ACHN (cell line): ENCODE measurements at places on chromosomes 7 and 10.

DNA sequence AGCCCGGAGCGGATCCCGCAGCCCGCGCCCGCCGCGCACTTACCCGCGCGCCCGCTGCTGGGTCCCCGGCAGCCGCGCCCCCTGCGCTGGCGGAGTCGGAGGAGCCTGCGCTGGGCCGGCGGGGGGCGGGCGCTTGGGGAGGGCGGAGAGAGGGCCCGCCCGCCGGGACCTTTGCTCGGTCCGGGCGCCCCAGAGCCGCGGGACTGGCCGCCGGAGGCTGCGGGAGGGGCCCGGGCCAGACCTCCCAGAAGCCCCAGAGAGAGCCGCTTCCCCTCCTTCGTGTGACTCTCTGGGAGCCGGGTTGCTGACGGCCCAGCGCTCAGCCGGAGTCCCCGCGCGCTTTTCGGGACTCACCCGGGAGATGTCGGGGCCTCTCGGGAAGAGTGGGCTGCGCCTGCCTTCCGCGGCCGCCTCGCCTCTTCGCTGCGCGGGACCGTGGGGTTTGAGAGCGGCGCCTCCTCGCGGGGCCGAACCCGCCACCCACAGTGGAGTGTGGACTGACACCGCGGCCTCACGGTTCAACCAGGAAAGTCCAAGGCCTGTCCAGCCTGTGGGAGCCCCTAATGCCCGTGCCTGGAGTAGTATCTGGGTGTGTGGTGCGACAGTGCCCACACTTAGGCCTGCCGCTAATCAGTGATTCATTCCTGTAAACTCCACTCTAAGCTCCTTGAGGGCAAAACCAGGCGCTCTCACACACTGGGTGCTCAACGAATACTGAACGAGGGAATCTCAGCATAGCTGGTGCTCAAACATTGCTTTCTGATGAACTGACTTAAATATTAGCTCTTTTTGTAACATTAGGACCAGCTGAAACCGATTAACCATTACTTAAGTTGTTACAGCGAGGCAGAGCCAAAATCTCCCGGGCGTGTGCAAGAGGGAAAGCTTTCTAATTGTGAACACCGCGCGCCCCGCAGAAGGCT lies at the start of gene GSDME:
Gene GSDME (minus strand): TSS at position 112 of the 923 bp plus-strand sequence. CDS start 7,690 bp downstream, outside the sequence.
- DNase-seq, result peak; percentile 88

- no peak for DNase-seq
These were observed 17.6 kb upstream of the PHYH start for GRCh38 chr10:13317474-13317873.

GRCh38 chr10:103660364-103661197 lies 167.1 kb downstream of the NEURL1 start:
- DNase-seq, result peak; percentile 59

- no peak for DNase-seq
These were observed 51.5 kb downstream of the DNAJB6 start for GRCh38 chr7:157388301-157388700.

DNA sequence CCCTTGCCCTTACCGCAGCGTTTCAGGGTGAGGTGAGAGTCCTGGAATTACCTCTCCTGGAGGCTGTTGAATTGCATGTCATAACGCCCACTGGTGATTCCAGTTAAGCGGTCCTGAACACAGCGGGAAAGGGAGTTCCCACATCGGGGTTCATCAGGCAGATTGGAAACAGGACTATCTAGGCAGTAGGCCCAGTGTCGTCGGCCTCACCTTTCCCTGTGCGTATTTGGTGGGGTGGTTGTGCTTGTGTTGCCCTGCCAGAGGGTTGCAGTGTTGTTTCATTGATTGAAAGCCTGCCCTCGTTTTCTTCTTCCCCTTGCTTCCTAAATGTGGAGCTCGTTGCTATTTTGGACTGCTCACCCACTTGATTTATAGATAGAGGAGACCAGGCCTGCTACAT lies 10.6 kb upstream of the SUN1 start:
- DNase-seq, result no peak

DNA sequence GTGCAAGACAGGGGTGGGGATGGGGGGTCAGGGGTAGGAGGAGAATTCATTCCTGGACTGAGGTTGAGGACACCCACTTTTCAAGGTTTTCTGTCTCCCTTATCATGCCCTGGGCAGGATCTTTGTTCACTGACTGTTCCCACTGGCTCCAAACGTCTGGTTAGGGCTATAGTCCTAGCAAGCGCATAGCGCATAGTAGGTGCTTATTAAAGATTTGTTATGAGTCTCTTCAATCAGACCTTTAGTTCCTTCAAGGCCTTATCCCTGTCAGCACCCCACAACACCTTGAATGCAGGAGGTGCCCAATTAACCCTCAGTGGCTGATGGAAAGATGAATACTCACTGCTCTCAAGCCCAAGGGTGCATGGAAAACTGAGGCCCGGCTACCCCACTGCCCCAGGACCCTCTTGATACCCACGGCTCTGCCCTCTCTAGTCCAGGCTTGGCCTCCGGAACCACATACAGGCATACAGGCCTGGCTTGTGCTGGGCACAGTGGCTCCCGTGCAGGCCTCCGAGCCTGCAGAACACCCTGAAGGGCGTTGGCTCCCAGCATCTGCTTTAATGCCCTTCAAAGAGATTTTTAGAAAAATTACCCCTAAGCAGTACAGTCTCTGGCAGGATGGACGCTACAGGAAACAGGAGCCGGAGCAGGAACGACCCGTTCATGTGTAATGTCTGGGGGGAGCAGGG lies 177.7 kb downstream of the SH3PXD2A start:
- DNase-seq, result no peak

GRCh38 chr10:128086003-128086863 lies 40.0 kb downstream of the MKI67 start:
- no peak for DNase-seq

DNA sequence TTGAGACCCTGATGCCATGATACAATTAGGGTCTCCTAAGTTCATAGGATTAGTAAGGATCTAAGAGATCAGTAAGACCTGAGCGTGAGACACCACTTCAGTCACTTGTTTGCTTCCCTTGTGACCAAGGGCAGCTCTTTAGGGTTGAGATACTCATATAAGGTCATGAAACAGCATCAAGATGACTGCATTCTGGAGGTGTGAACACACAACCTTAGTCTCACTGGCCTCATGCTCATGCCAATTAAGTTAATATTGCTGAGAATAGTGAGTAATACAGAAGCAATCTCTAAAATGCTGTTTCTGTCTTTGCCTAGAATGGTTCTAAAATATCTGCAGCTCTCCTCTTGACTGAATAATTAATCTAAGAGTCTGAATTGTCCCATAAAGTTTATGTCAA lies 39.6 kb upstream of the KLHL7 start:
- peak; percentile 65 for DNase-seq

- DNase-seq, result no peak
These were observed 163.5 kb upstream of the PLXDC2 start for GRCh38 chr10:19652750-19653149.

GRCh38 chr10:14671386-14671831 lies 103.3 kb downstream of the FAM107B start:
- DNase-seq, result no peak

DNA sequence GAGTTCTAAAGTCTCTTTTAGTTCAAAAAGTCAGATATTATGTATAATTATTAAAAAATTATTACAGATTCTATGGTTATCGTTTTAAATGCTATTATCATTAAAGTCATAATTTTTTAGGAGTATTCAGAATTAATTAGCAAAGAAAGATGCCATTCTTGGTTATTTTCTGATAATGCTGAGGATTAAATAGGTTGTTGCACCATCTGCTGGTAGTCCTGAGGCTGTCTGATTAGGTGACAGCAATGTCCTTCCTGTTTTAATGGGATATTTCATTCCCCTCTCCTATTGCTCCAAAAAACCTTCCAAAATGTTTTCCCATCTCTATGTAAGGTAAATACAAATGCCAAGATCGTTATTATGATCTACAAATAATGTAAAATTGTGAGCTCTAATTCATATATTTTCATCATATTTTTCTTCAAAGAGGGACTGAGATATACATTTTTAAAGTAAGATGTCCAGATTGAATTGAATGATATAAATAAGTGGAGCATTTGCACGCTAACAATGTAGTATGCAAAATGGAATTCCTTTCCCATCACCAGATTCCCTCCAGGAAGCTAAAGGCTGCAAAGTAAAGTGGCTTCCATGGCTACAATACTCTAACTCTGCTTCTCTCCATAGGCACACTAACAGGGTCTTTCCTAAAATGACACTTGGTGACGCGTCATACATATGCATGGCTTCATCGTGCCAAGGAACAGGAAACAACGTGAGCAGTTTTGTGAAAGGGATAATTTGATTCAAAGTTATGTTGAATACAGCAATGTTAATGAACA lies 58.8 kb upstream of the AKR1E2 start:
- DNase-seq, result peak; percentile 51

DNA sequence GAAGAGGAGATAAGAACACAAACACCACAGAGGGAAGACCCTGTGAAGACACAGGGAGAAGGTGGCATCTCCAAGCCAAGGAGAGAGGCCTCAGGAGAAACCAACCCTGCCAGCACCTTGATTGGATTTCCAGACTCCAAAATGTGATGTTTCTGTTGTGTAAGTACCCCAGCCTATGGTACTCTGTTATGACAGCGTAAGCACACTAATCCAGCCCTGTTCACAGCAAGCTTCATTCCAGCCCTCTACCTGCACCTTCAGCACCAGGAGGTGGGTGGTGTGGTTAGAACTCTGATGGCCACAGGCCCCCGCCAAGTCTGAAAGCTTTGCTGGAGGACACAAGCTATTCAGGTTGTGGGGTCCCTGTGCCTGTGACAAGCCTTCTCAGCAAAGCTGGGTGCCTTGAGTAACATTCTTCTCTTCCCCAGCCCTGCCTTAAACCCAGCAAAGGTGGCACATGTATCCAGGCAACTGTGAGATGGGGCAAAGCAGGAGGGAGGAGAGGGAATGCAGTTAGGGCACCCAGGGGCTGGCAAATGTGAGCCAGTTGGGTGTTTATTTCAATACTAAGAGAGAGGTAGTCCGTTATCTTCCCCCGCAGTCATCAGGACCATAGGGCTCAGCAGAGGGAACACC lies 4.5 kb downstream of the VSTM4 start:
- no peak for DNase-seq

DNA sequence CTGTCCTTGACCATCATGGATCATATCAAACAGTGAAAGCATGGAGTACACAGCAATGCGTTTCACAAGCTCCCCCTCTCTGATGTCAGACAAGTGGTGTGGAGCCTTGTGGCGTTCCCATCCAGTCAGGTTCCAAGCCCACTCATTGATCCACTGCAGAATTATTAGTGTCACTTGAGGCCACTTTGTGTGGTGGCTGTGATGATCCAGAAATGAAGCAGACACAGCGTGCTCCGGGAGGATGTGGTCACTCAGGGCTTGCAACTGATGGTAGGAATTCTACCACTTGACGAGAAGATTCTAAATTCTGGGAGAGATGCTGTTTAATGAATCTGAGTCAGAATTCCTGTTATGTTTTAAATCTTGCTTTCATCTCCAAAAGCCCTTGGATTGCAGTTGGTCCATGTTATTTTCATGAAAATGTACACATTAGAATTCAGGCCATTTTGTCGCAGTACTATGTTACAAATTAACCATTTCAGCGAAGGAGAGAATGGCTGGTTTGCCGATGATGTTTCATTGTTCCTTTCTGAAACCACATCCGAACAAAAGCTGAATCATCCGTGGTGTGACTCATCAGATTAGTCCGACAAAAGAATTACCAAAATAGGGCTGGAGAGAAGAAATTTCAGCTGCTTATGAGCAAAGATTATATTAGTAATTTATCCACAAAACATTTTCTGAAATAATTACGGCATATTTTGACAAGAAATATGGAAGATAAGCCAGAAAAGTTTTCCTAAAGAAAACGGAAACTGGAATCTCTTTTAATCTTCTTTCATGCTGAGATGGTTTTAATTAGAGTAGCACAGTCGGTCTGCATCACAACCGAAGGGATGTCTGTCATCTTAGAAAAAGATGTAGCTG lies 48.1 kb downstream of the INSYN2A start:
- DNase-seq, result peak; percentile 94

- peak; percentile 69 for DNase-seq
These were observed 15.2 kb upstream of the EGR2 start for GRCh38 chr10:62831346-62831745.

DNA sequence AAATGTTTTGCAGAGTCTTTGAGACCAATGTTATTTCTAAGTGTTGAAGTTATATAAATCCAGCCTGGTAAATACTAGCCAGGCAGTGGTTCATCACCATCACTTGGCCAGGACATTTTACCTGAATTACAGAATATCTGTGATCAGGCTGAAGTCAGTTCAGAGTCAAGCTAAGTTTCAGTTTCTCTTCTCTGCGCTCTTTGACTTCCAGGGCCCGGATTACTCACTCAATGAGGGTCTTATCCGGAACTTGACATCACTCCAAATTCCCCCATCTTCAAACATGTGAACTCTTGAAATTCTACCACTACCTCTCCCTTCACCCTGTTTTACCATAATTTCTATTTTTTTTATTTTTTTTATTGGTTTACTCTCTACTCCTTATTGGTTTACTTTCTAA lies 36.6 kb upstream of the CCAR1 start:
- DNase-seq, result no peak

DNA sequence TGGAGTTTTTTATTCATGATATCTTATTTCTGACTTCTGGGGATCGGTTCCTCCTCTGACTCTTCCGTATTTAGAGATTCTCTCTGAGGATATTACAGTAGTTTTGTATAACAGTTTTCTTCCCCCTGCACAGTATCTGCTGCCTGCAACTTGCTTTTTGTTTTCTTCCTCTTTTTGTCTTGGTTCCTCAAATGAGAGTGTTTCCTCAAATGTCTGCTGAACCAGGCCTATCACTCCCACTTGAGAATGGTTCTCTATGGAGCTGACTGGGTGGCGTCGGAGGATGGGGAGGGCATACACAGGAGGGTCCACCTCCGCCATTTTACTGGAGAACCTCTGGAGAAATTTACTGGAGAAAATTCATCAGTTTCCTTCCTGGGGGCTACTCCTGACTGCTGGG lies 27.7 kb downstream of the ARHGAP22 start:
- no peak for DNase-seq

DNA sequence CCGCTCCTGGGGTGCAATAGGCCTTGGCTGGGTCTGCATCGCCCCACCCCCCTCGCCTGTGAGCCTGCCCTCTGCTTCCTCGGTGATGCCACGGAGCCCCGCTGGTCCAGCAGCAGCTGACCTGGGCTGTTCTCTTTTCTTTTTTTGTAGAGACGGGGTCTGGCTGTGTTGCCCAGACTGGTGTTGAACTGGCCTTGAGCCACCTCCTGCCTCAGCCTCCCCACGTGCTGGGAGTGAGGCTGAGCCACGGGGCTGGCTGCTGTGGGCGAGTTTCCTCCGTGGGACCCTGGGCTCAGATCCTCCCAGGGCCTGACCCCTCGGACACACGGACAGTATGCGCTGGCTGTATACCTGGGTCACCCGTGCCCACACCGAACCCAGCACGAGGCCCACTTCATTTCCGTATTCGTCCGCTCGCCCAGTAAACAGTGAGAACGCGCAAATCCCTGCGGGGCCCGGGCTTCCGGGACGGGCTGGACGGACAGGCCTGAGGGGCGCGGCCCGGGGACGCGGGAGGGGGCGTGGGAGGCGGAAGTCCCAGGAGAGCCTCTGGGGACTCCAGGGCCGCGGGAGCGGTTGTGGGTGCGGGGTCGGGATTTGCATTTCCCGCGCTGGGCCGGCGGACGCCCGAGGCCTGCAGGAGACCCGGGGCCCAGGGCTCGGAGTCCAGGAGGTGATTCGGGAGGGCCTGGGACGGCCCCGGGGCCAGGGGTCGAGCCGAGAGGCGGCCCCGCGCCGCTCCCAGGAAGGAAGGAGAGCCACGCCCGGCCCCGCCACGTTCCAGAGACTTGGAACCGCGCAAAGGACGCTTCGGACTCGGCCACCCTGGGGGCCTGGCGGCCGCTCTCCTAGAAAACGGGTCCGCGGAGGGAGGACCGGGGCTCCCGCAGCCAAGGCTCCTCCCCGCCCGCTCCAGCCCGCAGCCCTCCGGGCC lies 57.7 kb upstream of the DNAJB6 start:
- no peak for DNase-seq
